Stimulated activated CD8-positive, alpha-beta memory T cell treated with anti-CD3 and anti-CD28 coated beads, Interleukin-4, amount 100 ng/mL, for 1 hour (primary cell): ENCODE measurements at places on chromosomes 7 and 10.

GRCh38 chr7:158617737-158618128, 30.1 kb upstream of the PTPRN2 start:
- DNase-seq, result no peak

GRCh38 chr7:95517458-95517857, 31.7 kb downstream of the ASB4 start:
- no peak for DNase-seq

- no peak for DNase-seq
These were observed 77.1 kb downstream of the GRID1 start for GRCh38 chr10:86289577-86289868.

- no peak for DNase-seq
These were observed 6.5 kb downstream of the EVX1 start for GRCh38 chr7:27248911-27249723.

- no peak for DNase-seq
These were observed 148.2 kb upstream of the WNT16 start for GRCh38 chr7:121180436-121181063.

- peak; percentile 4 for DNase-seq
These were observed 33.4 kb upstream of the PPP3CB start for GRCh38 chr10:73529089-73529832.

DNA sequence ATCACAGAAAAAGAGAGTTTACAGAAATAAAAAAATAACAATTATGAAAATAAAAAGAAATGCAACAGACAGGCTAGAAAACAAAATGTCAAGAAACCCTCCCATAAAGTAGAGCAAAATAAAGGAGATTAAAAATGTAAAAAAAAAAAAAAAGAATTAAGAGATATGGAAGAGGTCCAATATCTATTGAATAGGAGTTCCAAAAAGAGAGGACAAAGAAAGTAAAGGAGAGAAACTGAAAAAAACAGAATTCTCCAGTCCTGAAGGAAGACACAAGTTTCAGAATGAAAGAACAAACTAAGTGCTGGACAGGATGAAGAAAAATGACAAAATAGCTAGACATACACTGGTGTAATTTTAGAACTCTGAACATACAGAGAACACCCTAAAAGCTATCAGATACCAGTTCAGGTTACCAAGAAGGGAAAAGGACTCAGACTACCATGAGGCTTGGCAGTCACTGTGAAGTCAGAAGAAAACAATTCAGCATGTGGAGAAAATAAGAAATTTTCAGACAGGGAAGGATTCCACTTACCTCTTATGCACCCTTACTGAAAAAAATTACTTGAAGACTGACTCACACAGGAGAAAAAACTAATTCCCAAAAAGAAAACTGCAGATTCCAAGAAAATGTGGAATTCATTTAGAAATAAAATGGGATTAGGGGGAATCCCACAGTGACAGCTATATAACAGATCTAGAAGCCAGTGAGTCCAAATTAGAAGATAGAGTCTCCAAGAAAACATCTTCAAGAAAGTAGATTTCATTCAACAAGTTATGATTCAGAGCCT, 40.4 kb upstream of the ABLIM1 start:
- no peak for DNase-seq

DNA sequence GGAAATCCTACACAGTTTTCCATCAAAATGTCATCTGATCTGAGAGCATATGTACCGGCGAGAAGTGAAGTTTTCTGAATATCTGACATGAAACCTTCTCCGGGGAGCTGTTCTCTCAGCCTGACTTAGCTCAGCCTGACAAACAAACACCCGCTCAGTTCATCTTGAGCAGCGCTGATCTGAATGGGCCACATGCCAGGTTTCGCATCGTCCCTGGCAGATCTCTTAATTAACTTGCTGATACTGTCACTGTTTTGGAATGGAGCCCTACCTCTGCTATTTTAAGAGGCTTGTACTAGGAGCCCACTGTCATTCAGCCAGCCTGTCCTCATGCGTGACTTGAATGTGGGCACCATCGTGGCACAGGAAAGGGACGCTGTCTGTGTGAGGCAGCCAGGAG, 109.2 kb downstream of the STRA8 start:
- DNase-seq, result no peak

DNA sequence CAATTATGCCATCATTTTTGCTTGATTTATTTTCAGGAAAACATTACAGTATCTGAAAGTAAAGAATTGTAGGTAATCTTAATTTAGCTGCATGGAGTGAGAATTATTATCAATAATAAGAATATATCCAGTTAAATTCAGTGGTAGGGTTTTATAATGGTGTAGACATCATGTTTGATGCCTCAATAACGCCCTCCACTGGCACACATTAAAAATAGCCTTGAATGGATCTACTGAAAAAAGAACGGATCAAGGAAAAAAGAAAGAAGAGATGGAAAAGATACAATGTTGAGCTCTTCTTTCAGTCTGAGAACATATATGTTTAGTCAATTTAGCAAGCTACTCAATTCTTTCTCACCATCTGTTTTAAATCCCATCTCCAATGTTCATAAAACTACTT, 319.2 kb downstream of the CDC14C start:
- no peak for DNase-seq

- DNase-seq, result no peak
These were observed 1209.8 kb upstream of the CELF2 start for GRCh38 chr10:9807846-9808245.

DNA sequence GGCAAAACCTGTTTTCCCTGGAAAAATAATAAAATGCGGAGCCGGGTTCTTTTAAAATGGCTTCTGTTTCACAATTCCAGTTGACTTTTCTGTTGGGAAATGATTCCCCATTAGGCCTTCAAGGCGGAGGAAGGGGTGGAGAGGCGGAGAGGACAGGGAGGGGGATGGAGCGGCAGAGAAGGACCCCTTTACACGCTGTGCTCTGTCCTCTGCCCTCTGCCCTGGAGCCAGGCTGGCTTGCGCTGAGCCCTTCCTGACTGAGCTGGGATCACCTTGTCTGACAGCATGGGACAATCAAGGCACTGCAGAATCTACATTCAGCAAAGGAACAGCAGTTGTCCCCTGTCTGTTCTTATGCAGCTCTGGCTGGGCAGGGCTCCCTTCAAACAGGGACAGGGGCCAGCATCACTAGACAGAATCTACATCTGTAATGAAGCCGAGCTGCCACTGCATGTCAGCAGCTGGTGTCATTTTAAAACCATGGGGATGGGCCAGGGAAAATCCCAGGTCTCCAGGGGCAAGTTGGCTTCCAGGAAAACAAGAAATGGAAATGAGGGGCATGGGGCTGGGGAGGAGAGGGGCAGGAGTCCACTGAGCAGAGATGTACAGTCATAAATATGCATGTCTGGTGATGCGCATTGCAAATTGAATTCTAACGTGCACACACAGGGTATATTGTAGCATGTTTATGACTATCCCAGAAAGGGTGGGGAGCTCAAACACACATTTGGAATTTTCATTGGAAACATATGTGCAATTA, 120.0 kb downstream of the MKX start:
- DNase-seq, result no peak

DNA sequence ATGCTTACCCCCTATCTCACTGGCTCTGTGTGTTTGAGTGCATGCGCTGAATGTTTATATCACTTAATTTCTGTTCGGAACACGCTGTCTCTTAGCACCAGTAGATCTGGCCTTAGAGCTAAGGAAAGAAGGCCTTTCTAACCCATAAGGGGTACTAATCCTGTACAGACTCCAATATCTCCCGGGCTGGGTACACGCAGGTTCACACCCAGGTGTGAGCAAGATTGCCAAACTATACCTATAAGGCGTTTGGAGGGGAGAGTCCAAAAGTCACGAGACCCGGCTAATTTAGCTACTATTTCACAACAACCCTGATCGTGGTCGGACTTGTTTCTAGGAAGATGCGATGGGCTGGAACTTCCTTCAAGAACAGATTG, 727 bp upstream of the PDSS1 start:
- DNase-seq, result no peak

DNA sequence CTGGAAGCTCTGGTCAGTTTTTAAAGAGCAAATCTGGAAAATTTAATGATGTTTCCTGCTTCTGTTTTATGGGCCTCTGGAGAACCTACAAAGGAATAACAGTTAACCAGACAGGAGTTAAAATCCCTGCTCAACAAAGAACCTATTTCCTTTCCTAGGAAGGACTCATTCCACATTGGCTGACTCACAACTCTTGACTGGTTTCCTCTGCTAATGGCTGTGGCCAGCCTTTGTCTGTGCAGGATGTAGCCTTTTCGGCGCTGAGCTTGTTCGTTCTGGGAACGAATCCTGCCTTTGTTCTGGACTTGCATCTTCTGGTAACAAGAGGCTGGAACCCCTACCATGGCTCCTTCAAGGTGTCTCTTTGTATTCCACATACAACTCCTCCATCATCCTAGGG, 112.8 kb upstream of the PDCD4 start:
- DNase-seq, result no peak

- peak; percentile 40 for DNase-seq
These were observed 67.9 kb upstream of the PRKCQ start for GRCh38 chr10:6647811-6648526.

- no peak for DNase-seq
These were observed 97.4 kb downstream of the ZRANB1 start for GRCh38 chr10:125039354-125039769.

GRCh38 chr7:99019523-99020412, 124.1 kb downstream of the SMURF1 start:
- DNase-seq, result no peak

DNA sequence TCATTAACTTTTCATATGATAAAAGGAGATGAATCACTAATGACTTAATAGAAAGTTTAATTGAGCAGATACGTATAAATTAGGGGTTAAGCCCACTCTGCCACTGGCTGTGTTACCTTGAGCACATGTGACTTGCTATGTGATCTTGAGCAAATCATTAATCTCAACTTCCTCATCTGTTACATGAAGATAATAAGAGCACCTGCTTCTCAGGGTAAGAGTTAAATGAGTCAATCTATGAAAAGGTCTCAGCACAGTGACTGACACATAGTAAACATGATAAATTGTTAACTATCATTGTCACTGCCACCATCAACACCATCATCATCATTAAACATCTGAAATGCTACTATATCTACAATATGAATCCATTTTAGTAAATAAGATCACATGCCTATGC, 110.8 kb downstream of the TPK1 start:
- no peak for DNase-seq

DNA sequence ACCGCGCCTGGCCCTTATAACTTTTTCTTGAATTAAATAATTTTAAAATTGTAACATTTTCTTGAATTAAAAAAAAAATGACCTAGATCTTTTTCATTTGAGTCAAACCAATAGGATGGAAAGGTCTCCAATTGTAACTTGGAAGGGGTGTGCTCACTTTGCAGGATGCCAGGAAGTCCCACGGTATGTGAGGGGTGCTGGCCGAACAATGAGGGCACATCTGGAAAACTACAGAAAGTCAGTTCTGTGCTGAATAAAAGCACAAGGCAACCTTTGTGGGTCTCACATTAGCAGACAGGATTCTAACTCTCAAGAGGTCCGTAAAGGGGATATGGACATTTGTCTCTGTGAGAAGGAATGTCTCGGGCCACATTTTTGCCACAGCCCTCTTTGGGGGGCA, 52.8 kb upstream of the PDLIM1 start:
- DNase-seq, result no peak

GRCh38 chr10:113088194-113088593, 138.1 kb downstream of the TCF7L2 start:
- DNase-seq, result no peak

DNA sequence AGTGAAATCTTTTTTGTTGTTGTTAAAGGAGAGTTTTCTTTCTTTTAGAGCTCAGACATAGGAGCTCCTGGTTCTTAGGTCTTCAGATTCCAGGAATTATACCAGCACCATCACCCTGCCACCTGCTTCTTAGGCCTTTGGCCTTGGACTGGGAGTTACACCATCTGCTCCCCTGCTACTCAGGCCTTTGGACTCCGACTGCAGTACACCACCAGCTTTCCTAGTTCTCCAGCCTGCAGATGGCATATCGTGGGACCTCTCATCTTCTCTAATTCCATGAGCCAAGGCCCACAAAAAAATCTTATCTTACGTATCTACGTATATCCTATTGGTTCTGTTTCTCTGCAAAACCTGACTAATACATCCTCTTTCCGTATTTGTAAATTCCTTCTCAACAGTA, 5.1 kb upstream of the TACC2 start:
- no peak for DNase-seq

GRCh38 chr10:89203237-89203636, 3.9 kb downstream of the CH25H start:
- DNase-seq, result no peak

- DNase-seq, result no peak
These were observed 349.3 kb upstream of the SEMA3D start for GRCh38 chr7:85535974-85536729.

DNA sequence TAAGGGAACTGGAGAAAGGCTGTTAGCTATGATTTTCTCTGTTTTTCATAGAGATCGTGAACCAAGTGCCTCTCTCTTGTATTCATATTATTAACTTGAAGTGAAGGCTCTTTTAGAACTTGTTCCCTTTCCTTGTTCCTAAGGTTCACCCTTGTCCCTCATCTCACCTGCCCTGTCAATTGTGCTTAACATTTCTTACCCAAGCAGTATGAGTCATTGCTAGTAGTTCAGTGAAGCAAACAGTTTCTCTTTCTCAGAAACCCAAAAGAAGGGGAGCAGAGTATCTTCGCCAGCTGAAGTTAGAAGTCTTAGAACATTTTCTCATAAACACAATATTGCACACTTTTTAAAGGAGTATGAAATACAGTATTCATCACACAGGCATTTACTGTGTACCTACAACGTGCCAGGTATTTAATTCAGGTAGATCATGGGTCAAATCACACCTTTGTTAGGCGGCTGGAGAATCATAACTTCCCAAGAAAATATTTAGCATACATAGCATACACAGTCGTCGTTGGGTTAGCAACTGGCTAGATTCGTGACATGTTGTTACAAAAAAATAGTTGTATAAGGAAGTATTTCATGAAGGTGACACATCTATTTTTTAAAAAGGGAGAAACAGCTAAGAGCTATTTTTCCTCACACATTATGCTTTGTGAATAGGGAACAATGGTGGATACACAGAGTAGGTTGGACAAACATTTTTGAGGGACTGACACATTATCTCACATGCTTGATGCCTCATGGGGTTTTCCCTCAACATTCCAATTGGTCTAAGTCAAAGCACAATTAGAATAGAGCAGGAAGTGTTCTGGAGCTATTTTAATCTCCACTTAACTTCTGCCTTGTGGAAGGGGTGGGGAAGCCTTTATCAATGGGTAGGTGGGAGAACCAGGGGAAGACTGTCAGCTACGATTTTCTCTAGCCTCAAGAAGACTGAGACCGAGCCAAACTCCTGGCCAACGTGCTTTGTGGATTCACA, 13.2 kb downstream of the HDAC9 start:
- no peak for DNase-seq

GRCh38 chr10:73648975-73649829, 6.6 kb downstream of the SYNPO2L start:
- no peak for DNase-seq

- DNase-seq, result no peak
These were observed 112.7 kb upstream of the KIAA1217 start for GRCh38 chr10:24096281-24096680.
